ENCODE measurements at places on chromosomes 13 and 19.

GRCh38 chr19:41323430-41324125 is 13.6 kb downstream of the CCDC97 start:
- DNase-seq, result no peak

DNA sequence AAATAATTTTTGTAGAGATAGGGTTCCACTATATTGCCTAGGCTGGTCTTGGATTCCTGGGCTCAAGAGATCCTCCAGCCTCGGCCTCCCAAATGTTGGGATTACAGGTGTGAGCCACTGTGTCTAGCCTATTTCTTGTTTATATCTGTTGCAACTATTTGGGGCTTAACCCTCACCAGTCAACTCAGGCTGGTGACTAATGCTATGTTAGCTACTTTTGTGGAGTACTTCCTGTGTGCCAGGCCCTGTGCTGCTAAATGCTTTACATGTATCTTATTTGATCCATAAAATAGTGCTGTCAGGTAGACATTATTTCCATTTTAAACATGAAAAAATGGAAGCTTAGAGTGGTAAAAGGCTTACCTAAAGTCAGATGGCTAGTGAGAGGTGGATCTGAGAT is 13.8 kb downstream of the CEACAM1 start:
- no peak for DNase-seq

- no peak for DNase-seq
These were observed 1.7 kb downstream of the GNG7 start for GRCh38 chr19:2700660-2701360.

DNA sequence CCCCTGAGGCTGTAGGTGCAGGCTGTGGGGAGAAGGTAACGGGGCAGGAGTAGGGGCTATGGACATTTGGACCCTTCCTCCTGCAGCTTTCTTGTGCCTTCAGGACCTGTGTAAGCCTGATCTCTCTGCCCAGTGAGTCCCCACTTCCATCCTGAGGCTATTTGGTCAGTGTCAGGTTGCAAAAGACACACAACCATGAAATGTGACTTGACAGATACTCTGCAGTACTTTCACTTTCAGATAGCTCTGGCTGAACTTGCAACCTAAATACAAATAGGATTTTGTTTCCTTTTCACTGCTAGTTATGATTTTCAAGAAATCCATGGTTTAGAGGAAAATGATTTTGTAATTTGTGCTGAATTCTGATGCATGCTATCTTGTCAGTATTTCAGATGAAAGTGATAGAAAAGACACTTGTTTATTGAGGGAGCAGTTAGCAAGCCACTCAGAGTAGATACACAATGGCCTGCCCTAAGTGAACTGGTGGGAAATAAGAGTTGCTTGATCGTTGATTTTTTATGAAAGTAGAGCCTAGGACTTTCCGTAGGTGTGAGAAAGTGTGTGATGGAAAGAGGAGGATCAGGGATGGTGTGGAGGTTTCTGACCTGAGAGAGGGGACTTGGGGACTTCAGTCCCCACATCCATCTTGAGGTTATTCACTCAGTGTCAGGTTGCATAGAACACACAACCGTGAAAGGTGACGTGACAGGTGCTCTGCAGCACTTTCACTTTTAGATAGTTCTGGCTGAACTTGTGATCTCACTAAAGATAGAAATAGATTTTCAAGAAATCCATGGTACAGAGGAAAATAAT is 18.1 kb upstream of the EID2 start:
- no peak for DNase-seq

- no peak for DNase-seq
These were observed 244.9 kb downstream of the NDFIP2 start for GRCh38 chr13:79725841-79726240.

GRCh38 chr19:54162241-54162805 is 2.8 kb upstream of the LENG1 start:
- no peak for DNase-seq

GRCh38 chr13:51034906-51035305 is 76.2 kb downstream of the C13orf42 start:
- DNase-seq, result no peak

DNA sequence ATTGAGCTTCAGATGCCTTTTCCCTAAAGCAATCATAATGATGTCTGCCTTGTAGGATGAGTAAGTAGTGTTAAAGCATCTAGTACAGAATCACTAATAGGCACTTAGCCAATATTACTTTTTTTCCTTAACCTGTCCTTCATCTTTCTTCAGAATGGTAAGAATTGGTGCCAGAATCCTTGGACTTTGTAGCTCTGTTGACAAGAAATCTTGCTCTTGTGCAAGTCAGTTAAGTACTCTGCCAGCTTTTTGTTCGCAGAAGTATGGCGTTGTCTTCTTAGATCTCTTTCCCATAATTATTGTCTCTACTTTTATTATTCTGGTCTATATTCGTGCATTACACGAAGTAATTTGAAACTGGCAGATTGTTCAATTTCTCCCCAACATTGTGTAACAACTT is 554.5 kb downstream of the PCDH9 start:
- DNase-seq, result no peak

- DNase-seq, result no peak
These were observed 4.8 kb downstream of the STK24 start for GRCh38 chr13:98571955-98572662.

DNA sequence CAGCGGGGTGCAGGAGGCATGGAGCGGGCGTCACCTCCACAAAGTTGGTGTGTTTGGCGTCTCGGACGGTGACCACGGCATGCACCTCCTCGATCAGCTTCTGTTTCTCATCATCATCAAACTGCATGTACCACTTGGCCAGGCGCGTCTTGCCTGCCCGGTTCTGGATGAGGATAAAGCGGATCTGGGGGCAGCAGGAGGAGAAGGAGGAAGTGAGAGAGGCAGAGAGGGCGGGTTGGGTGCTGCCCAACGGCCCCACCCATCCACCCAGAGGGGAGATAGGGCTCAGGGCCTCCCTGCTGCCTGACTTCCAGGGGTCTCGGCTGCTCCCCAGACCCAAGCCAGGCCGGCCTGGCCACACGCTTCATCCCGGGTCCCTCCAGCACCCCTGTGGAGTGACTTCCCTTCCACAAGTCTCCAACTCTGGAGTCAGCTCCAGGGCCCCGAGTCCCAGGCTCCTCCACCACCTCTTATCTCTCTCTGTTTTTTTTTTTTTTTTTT is 4.6 kb downstream of the AP2S1 start:
- DNase-seq, result no peak

DNA sequence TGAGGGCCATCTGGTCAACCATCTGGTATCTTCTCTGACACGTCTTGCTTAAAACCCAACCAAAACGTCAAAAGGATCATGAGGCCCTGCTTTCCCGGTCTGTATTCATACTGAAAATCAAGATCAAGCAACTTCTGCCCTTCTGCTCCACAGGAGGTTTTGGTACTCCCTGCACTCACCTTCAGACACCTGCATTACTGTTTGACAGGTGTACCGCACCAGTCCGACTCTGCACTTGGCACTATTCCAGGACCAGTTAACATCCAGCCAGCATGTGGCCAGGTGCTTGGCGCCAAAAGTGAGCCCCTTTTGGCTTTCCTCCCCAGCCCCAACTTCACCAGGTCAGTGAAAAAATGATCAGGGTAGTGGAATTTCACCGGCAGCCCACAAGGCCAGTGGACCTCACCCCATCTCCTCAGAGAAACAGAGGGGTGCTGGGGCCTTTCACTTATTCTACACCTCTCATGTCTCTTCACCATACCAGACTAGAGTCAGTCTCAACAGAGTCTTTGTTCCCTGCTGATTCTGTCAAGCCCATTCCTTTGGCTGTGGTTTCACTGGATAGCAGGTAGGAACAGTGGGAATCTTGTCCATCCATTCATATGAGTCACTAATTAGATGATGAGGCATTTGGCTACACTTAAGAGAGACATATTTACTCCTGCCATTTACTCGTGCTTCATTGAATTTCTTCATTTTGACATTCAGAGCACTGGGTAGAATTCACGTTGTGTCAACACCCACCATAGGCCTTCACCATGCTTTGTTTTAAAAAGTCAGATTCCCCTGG is 85.3 kb downstream of the ZNF726 start:
- no peak for DNase-seq

- DNase-seq, result no peak
These were observed 17.1 kb upstream of the GPC5 start for GRCh38 chr13:91381371-91381770.

- DNase-seq, result no peak
These were observed 18.3 kb downstream of the VWA8 start for GRCh38 chr13:41942462-41943094.

DNA sequence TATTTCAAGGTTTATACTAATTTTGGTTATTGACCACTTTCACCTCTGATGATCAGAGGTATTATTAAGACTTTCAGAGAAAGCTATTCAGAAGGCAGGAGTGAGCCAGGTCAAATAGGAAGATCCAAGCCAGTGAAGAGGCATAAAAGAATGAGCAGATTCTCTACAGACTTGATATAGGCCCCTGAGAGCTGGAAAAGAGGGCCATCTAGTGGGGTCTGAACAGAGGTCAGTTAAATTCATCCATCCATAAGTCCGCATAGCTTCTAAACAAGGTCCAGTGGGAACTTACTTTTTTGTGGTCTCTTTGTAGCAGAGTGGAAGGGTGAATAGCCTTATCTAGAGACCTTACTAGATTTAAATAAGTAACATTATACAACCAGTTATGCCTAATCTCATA is 126.6 kb upstream of the UFM1 start:
- no peak for DNase-seq

DNA sequence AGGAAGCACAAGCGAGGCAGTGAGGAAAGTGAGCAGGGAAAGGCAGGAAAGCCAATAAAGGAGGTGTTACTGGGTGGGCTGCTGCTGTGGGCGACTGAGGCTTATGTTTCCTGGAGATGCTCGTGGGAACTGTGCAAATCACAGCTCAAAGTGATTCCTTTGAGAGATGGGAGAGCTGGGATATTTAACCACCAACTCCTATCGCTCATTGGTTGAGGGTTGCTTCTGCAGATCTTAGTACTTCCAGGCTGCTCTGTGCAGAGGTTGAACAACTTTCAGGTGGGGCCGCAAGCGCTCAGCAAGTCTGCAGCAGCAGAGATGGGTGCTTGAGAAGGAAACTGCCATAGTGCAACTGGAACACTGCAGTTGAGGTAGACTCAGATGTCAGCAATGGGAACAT is 8.4 kb downstream of the PCDH8 start:
- DNase-seq, result no peak

DNA sequence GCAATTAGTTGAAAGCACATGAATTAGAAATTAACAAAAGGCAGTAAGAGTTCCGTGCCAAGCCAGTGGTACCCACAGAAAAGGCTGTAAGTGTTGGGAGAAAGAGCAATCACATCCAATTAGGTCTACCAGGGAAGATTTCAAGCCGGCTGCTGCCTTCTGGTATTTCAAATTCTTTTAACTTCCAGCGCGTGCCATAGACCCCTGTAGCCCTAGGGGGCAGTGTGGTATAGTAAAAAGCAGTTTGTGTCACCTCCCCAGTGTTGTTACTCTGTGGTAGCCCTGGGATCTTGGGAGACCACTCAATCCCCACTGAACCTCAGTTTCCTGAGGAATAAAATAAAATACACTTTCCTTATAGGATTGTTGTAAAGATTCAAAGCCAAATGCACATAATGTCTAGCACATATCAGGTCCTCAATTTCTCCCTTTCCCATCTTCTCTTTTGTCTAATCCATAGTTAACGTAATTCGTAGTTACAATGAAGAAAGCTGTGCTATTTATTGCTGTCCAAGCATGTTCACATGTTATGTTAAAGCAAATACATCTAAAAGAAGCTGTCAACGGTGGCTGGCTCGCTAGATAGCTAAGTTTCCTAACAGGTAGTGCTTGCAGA is 230.2 kb downstream of the TDRD3 start:
- no peak for DNase-seq

DNA sequence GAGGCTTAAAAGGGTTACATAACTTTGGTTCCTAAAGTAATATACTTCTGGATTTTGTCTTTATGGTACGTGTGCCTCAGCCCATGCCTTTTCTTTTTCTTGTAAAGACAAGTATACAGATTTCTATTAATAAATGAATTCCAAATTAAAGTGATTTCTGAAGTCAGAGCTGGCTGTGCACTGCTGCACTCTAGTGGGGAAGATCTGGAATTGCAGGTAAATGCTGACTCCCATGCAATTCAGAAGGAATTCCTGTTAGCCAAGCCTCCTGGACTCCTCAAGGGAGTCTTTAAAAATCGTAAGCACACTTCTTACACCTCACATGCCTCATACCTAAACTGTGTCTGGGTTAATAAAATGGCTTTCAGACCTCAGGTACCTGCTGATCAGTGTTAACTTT is 118.4 kb upstream of the SLC7A1 start:
- no peak for DNase-seq

GRCh38 chr13:79522583-79522982 is 41.6 kb downstream of the NDFIP2 start:
- no peak for DNase-seq

DNA sequence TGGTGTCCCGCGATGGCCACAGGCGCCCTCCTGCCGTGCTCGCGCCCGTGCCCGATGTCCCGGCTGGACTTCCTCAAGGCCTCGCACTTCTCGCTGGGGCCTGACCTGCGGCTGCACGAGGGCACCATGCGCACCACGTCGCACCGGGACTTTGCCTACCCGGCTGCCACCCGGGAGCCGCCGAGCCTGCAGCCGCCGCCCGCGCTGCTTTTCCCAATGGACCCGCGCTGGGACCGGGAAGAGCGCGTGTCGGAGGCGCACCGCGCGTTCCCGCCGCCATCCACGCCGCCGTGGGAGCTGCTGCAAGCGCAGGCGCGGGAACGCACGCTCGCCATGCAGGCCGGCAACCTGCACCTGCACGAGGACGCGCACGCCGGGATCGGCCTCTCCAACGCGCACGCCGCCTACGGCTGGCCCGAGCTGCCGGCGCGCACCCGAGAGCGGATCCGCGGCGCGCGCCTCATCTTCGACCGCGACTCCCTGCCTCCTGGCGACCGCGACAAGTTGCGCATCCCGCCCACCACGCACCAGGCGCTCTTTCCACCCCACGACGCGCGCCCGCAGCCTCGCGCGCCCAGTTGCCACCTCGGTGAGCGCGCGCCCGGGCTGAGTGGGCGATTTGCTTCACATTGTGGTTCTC is 12.1 kb upstream of the PEX11G start:
- no peak for DNase-seq

DNA sequence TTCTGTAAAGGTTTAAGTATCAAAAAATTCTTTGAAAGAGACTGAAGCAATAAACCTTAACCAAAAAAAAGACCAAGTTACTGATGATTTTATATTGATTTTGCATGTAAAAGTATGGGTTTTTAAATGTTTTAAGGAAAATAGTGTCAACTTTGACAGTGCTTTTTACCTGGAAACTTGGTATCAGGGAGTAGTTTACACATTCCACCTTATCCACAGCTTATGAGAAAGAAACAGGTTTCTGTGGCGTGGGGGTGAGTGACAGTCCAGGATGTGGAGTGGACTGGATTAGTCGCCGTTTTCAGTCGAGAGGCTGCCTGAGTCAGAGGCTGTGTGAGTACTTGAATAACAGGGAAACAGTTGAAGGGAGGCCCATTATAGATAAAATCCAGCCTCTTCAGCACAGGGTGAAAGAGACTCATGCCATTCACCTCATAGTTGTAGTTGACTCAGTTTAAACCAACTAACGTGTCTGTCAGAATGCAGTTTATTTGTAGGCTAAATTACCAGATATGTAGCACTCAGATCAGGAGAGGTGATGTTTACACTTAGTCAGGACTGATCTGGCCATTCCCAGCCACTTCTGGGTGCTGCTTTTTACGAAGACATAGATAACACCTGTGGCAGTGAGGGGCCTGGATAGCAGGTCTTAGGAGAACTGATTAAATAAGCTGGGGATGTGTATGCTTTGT is 595 bp upstream of the GPR183 start:
- DNase-seq, result no peak

GRCh38 chr19:3194106-3195087 is 8.7 kb downstream of the NCLN start:
- no peak for DNase-seq

- DNase-seq, result no peak
These were observed 1184.0 kb downstream of the UQCRFS1 start for GRCh38 chr19:28028881-28029444.

GRCh38 chr13:109704771-109705635 is 81.4 kb downstream of the IRS2 start:
- no peak for DNase-seq

All from cortex of kidney (tissue), 1 donor.